DMS79 treated with DMSO at 0.1 percent for 48 hours (cell line): ENCODE measurements at places on chromosomes 2 and 18.

GRCh38 chr2:10820978-10821695 lies 8.6 kb upstream of the PDIA6 start:
- DNase-seq, result no peak

DNA sequence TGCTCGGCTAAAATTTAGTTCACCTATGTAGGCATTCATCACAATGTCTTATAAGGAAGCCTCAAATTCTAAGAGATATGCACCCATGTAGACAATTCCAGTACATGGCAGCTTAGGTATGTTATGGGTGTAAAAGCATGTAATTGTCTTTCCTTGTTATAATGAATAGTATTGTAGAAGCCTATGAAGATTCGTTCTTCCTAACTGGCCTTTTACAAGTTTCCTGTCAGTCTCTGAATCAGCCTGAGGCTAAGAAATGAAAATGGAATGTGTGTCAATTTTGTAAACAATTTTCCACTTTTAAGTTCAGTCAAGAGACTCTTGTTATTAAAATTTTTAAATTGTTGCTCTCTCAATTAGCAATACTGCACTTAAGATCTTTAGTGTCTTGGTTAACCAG lies 189.9 kb upstream of the GALNT5 start:
- no peak for DNase-seq

GRCh38 chr2:113341191-113341869 lies 62.6 kb upstream of the PAX8 start:
- no peak for DNase-seq

- no peak for DNase-seq
These were observed 26.1 kb upstream of the STAT4 start for GRCh38 chr2:191176801-191177438.

DNA sequence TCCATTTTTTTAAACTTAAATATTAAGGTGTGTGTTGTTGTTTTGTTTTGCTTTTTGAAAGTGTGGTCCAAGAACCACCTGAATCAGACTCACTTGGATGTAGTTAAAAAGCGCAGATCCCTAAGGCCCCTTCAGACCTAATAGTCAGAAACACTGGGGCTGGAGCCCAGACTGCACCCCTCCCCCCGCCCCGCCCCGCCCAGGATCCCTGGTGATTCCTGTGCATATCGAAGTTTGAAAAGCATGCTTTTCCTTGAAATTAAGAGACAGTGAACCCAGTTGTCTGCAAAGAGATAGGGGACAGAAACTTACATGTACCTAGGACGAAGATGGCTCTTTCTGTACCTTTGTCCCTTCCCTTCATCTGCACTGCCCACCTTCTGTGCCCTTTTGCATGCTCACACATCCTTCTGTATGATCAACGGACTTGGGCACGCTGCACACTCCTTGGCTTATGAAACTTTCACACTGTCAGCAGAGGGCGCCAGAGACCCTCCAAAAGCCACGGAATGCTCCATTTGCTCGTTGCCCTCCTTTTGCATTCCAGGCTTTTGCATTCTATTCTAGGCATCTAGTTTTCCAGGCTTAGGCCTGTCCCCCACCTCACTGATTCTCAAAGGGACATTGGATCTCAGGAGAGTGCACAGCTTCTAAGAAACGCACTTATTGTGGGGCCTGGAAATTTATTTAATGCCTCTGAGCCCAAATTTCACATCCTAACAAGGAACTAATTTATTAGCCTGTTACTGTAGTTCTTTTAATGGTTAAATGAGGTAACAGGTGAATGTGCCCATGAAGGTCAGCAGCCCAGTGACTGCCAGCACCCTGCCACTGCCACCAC lies 32.8 kb upstream of the SLC14A1 start:
- DNase-seq, result peak; percentile 64

- DNase-seq, result peak; percentile 77
These were observed 84.5 kb downstream of the ZBTB7C start for GRCh38 chr18:48324651-48325050.
